ENCODE measurements at places on chromosomes 7 and 10. TPM values are rescaled to one million over a fixed set of nuclear protein-coding genes. Genes with fewer than 3 reads are reported as not detected.

The ARMH3 gene
- 17.2 TPM for total RNA-seq

The VDAC2 gene
- total RNA-seq = 277 TPM

The SFTPA1 gene
- not detected for total RNA-seq

DNA sequence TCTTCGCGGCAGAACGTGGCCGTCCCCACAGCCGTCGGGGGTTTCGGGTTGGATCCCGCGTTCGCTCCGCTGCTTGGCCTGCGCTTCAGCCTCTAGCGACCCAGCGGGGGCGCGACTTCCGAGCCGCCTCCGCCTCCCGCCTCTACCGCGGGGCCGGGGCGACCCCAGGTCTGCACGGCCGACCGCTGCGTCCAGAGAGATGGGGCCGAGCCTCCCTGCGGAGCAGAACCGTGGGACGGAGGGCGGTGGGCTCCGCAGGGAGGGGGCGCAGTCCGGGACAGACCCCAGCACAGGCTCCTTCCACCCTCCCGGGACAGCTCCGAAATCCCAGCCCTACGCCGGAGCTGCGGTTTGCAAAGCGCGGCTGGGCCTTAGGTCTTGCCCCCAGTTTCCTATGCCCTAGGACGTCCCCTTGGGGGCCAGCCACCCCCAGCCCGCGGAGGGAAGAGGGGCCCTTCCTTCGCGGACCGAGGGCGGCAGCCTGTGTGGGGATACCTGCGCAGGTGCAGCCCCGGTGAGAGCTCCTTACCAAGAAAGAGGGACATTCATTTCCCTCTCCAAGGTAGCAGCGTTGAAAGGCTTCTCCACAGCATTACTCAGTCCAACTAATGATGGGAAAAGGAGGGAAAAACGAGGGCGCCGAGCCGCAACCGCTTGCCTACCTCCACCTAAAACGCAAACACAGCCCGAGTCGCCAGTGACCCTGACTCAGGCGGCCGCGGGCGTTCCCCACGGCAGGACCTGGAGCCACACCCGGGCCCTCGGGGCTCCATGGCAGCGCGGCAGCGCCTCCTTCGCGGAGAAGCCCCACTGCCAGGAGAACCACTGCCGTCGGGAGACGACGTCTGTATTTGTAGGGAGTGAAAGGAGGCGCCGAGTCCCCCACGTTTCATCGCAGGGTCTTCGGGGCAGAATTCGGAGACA is 115.7 kb downstream of the BMS1 start:
- no peak for DNase-seq

GRCh38 chr10:3477683-3478082 is 305.1 kb upstream of the PITRM1 start:
- no peak for DNase-seq

DNA sequence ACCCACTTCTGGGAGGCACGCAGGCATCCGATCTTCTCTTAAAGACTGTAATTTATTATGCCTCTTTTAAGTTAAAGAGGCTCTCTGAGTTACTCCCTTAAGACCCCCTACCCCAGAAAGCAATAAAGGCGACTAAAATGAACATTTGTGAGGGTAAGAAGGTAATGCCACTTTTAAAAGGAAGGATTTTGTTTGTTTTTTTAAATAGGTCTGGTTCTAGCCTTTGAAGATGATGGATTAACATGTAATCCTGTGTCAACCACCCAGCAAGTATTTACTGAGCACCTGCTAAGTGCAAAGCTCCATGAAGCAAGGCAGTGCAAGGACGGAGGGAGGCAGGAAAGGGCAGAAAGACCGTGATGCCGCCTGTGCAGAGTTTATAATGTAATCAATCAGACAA is 26.1 kb downstream of the SH3PXD2A start:
- no peak for DNase-seq
